ENCODE measurements at places on chromosomes 11 and 22.

GRCh38 chr11:70134490-70134889 is 56.4 kb downstream of the ANO1 start:
- DNase-seq: no peak

- DNase-seq: no peak
Observed at GRCh38 chr22:17960695-17961445, 63.5 kb downstream of the MICAL3 start.

DNA sequence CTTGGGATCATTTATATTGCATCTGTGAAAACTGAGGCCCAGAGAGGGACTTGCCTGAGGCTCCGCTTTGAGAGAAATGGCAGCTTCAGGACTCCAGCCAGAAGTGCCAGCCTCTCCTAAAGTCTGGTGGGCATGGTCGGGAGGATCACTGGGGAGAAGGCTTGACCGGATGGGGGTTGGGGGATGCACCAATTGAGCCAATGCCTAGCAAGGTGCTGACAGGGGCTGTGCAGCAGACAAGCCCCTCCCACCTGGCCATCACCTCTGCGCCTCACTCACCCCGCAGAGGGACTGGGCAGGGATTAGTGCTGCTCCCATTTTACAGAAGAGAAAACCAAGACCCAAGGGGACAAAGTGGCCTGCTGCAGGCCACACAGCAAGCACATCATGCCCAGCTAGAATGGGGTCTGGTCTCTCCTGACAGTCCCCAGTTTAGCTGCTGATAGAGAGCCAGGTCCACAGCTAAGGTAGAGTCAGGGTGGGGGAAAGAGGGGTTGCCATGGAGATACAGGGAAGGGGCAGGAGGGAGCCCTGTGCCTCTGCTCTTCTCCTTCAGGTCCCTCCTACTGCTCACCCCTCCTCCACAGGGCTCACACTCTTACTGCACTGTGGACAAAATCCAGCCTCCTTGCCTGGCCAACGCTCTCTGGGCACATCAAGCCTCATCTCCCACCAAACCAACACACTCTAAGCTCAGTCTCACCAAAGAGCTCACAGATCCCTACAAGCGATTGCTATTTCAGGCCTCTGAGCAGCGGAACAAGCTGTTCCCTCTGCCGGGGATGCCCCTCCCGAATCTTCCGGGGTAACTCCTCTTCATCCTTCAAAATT is 29.5 kb downstream of the TEF start:
- DNase-seq: no peak

DNA sequence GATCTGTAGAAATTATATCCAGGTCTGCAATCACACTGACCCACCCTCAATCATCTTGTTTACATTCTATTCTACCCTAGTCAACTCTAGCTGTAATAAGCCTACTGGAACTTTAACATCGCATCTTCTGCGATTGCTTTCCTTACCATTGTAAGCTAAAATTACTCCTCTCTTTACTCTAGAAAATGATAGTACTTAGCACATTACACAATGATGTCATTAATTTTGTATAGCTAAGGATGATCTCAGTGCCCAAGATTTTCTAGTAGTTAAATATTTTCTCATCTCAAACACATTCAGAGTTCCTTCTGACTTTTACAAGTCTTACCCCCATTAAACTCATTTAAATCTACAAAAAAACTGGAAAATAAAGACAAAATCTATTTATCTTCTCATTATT is 39.6 kb upstream of the CTSC start:
- DNase-seq: peak; percentile 78

GRCh38 chr11:120657306-120658070 is 145.9 kb downstream of the GRIK4 start:
- DNase-seq: no peak

GRCh38 chr22:50216055-50216683 is 15.4 kb downstream of the SELENOO start:
- DNase-seq: no peak

DNA sequence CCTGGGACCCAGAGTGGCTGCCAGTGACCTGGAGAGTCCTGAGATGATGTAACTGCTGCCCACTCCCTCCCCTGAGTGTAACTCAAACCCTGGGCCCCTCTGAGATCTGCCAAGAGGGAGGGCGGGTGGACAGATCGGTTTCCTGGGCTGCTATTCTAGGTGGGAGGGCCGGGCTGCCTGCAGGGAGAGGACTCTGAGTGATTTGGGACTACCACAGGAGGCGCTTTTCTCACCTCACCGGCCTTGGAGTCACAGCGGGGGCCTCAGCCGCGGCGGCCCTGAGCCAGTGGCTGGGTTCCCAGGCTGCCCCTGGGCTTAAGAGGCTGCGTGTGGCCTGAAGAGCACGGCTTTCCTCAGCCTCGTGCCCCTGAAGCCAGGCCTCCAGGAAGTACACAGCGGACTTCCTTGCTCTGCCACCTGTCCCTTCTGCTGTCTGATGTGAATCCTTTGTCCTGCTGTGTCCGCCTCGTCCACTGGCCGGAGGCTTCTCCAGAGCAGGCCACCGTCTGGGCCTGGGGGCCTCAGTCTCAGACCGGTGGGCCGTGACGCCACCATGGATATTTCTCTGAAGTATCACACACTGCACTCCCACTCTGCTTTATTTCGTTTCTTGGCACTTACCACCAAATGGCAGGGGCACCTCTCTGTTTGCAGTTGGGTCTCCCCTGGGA is 11.5 kb downstream of the RELT start:
- no peak for DNase-seq

- DNase-seq: no peak
Observed at GRCh38 chr11:20459865-20460264, 72.3 kb downstream of the PRMT3 start.

DNA sequence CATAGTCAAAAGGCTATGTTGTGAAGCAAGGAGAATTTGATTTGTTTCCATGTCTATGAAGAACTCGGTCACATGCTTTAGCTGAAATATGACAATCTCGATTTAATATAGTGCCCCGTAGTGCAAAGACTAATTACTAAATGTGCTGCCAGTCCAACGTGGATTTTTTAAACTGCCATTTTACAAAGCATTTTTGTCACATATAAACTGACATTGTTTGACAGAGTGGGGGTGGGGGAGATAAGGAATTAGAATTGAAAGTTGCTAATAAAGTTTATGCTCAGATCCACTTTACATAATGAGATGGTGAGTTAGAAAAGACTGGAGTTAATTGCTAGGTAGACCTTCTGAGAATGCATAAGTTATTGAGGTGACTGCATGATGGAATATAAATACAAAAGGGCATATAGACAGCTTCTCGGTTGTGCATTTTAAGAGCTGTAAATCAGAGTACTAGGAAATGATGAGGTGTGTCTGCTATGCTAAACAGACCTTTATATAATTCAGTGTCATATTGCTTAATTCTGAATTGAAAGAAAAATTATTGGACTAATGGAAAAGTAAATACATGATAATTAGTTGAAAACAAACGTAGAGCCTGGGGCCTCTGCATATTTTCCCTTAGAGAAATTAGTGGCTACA is 158.9 kb upstream of the MTNR1B start:
- DNase-seq: no peak

DNA sequence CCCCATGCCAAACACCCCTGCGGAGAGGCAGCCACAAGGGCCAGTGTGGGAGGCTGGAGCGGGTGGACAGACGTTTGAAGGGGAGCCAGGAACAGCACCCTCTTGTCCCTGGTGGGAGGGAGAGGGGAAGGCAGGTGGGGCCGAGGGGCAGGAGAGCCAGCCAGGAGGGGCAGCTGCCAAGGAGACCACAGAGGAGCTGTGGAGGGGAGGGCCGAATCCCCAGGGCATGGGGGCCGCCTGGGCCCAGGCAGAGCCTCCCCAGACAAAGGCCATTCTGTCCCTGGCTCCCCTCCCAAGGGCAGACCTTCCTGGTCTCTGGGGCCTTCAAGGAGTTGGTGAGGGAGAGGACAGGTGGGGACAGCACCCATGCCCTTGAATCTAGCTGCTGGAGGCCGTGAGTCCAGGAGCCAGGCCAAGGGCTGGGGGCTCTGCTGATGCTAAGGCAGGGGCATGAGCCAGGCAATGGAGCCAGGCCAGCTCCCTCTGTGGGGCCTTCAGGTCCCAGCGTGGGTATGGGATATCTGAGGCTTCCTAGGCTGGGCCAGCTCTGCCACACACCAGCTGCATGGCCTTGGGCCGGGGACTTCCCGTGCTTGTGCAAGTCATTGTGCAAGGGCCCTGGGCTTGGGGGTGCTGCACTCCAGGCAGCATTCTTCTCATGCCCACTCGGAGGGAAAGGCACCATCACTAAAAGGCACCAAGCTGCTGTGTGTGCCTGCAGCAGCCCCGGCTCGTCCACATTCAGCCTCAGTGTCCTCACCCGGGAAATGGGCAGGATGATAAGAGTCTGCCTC is 11.4 kb downstream of the EMID1 start:
- DNase-seq: no peak

DNA sequence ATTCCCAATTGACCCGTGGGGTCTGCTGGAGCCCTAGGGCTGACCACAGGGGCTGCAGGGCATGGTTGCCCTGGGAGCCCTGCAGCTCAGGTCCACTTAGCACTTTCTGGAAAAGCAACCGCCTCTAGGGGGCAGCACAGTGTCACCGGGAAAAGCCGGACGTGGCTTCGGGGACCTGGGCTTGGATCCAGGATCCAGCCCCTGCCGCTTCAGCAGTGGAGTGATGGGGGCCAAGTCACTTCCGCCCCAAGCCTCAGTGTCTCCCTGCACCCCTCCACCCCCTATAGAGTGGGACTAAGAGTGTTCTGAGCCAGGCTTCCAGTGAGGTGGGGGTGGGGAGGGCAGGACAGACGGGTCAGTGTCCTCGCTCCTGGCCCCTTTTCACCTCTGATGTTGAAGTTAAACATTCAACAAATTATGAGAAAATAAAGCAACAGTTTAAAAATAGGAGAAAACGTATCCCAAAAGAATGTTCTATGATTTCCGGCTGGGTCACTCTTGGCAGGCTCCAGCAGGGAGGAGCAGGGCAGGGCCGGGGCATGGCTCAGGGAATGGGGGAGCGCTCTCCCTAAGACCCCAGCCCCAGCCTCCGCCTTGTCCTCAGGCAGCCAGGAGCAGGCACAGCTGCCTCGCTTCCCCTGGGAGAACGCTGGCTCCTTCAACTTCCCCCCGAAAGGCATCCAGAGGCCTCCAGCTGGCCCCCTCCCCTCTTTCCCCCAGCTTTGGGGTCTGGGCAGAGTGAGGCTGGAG is 96.5 kb upstream of the FGF3 start:
- peak; percentile 7 for DNase-seq

- peak; percentile 17 for DNase-seq
Observed at GRCh38 chr11:110919241-110919922, 207.1 kb upstream of the ARHGAP20 start.

- no peak for DNase-seq
Observed at GRCh38 chr22:33597274-33597985, 322.8 kb downstream of the LARGE1 start.

- DNase-seq: no peak
Observed at GRCh38 chr11:58506935-58507334, 970 bp downstream of the OR5B21 start.

DNA sequence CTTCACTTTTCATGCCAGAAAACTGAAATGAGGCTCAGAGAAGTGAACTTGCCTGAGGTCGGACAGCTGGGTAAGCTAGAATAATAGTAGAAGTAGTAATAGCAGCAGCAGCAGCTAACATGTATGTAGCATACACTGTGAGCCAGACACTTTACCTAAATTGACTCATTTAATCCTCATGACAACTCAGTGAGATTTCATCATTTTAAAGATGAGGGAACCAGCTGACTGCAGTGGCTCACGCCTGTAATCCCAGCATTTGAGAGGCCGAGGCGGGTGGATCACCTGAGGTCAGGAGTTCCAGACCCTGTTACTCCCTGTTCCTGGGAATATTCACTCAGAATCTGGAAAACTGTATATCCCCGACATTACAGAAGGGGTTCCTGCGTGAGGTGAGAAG is 154.5 kb downstream of the DBX1 start:
- no peak for DNase-seq

- DNase-seq: peak; percentile 81
Observed at GRCh38 chr11:10139656-10140055, 154.4 kb downstream of the SBF2 start.

DNA sequence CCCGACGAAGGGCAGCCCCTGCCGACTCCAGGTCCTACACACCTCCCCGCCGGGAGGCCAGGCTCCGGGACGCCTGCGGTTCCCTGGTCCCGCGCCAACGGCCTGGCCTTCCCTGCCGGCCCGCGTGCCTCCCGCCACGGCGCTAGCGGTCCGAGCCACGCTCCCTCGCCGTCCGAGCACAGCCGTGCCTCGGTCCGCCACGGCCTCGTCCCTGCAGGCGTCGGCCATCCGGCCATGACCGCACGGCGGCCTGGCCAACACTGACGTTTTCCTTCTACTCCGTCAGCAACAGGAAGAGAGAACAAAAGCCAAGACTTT is 532 bp downstream of the EIF4G2 start:
- DNase-seq: no peak

- peak; percentile 83 for DNase-seq
Observed at GRCh38 chr11:124669193-124669592, 4.3 kb downstream of the SIAE start.

GRCh38 chr11:64359712-64360445 is 917 bp downstream of the RPS6KA4 start:
- DNase-seq: no peak

GRCh38 chr11:115672999-115673411 is 168.8 kb upstream of the CADM1 start:
- no peak for DNase-seq

DNA sequence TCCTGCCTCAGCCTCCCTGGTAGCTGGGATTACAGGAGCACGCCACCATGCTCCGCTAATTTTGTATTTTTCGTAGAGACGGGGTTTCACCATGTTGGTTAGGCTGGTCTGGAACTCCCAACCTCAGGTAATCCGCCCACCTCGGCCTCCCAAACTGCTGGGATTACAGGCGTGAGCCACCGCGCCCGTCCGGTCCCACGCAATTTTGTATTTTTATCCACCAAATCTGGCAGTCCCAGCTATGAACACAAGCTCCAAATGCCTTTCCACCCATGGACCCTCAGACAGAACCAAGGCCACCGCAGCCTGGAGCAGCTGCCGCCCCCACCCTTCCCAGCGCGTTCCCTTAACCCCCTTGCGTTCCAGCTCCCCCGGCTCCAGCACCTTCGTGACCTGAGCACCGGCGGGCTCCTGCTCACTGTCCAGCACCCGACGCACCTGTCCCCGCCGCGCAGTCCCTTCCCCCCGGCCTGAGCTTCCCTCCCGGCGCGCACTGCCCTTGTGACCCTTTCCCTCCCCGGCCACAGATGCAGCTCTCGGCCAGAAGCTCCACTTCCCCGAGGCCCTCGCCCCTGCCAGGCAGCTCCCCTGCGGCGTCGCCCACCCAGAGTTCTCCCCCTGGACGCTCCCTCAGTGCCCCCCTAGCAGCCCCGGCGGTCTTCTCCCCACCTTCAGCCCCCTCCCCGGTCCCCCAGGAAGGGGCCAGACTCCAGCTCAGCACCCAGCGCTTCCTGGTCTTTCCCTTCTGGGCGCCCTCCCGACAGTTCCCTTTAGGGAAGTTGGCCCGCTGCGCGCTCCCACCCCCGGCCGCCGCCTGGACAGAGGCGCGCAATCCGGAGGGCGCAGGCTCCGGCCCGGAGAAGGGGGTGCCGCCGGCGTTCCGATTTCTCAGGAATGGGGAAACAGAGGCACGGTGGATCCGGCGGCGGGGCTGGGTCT is 5.6 kb upstream of the ZBED4 start:
- DNase-seq: no peak

DNA sequence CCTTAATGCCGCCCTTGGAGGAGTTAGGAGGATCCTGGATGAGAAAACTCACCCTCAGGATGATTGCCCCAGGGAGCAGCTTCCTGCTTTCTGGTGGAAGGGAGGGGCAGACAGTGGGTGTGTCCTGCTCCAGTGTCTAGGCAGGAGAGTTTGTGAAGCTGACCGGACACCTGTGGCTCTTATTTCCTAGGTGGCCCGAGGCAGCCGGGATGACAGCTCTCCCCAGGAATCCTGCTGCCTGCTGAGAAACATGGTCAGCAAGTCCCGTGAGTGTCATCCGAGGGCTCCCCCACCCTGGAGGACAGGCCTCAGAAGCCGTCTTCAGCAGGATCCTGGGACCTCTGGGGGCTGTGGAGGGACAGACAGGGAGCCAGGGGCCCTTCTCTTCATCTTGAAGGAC is 50.4 kb downstream of the ST3GAL4 start:
- DNase-seq: no peak
